ENCODE measurements at places on chromosomes 6 and 20.

- DNase-seq, result no peak
These were observed 106.5 kb downstream of the PHF3 start for GRCh38 chr6:63742060-63742459.

DNA sequence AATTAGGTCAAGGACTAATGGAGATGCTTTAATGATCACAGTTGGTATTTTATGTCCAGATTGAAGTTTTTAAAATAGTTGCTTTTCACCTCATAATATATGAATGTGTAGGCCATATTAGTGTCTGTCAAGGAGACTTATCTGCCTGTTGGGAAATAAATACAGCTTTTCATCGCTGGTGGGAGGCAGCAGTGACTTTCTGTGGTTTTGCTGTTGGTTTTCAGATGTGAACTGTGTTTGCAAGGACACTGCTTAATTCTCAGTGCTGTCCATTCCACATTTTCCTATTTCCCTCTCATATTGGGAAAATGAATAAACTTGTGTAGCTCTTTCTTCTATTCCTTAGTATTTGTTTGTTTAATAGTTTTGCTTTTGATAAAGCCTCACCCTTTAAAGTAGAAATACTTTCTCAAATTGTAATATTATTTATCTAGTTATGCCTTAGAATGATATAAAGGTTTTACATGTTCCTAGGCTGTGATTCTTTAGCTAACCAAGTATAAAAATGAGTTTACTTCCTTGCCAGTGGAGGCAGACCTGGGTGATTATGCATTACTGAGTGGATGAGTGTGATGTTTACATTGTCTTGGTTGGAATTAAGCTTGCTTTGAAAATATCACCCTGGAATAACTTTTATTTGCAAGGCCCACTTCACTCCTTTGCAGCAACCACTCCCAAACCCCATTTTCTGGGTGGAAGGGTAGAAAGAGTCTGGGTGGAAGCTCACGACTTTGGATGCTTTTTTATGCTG lies 3.3 kb downstream of the PLCB4 start:
- no peak for DNase-seq

DNA sequence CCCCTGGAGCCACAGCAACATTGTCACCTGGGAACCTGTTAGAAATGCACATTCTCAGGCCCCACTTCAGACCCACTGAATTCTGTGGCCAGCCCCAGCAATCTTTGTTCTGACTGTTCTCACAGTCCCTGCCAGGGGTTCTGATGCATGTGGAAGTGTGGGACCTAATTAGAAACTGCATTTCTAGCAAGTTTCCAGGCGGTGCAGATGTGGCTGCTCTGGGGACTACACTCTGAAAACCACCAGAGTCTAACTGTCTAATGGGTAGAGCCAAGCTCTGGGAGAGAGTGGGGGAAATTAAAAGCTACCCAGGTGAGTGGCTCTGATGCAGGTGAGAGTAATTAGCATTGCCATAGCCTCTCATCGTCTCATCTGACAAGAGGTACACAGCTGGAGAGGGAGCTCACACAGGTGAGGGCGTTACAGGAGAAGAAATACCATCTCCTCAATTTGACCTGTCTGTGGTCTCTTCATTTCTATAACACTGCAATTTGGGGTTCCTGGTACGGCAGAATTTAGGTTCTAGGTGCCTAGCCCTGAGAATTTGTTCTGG lies 66.0 kb downstream of the SNX5 start:
- DNase-seq, result no peak

GRCh38 chr6:46891252-46891795 lies 30.4 kb downstream of the ADGRF5 start:
- no peak for DNase-seq

DNA sequence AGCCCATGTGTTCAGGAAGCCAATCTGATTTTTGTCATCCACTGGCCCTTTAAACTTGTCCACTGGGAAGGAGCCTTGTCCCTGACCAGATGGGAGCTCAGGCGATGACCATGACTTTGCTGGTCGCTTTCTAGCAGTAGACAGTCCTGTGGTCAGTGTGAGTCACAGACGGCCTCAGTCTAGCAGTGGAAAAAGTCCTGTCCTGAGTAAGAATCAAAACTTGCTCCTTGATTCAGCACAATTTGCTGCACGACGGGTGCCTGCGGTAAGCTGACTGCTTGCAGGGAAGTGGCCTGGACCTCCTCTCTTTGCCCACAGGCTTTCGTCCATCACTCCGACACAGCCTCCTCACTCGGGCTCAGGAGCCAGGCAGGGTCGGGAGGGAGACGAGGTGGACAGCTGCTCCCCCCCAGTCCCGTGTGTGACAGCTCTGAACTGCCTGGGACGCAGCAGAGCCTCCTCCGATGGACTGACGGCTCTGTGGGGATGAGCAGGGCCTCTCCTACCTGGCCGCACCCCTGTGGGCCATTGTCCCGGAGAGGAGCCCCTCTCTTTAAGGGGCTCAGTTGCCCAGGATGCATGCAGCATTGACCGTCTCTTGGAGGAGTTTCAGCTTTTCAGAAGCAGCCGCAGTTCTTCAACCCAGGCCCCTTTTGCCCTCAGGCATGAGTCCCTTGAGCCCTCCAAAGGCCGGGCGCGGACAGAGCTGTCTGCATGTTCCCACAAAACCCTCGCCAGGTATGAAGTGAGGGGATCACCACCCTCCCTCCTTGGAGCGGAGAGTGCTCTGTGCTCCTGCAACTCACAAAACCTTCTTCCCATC lies 209.2 kb downstream of the ANKRD60 start:
- peak; percentile 9 for DNase-seq

Data from cardiac fibroblast (primary cell).